ENCODE measurements at places on chromosomes 3 and 15.

DNA sequence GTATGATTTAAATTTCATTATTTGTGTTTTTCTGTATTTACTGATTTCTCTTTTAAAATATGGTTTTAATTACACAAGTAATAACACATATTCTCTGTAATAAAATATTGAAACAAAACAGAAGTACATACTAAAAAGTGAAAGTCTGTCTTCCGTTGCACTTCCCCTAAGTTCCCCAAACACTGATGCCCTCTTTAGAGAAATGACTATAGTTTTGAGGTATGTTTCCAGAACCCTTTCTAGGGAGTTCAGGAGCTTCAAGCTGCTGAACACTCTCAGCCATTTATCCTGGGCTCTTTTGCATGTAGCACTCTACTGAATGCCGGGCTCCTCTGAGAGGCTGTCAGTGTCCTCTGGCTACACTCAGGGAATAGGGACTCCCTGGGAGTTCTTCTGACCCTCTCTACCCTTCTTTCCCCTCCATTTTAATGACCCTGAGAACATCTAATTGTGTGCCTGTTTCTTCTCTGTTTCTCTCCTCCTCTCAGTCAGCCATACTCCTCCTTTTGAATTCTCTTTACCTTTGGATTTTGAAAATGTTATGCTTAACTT lies 60.4 kb upstream of the KCNAB1 start:
- no peak for DNase-seq

- no peak for DNase-seq
These were observed 27.5 kb downstream of the CCDC12 start for GRCh38 chr3:46948830-46949671.

GRCh38 chr3:112136046-112136445 lies 3.0 kb upstream of the GCSAM start:
- DNase-seq: no peak

- no peak for DNase-seq
These were observed 800.7 kb downstream of the NAALADL2 start for GRCh38 chr3:175659670-175660350.

DNA sequence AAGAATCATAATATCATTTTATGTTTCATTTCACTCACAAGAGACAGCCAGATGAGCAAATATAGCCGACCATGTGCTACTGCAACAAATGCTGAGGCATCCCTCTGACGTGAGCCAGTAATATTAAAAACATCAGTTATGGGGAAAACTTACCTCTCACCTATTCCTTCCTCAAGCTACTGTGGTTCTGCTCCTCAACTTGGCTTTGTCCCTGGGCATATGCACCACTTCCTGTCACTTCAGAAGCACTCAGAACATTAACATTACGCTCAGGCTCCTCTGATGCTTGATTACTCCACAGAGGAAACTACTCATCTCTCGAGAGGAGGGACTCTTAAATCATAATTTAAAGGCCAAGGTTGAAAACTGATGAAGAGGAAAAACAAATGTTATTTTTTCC lies 457.0 kb upstream of the ALCAM start:
- no peak for DNase-seq

DNA sequence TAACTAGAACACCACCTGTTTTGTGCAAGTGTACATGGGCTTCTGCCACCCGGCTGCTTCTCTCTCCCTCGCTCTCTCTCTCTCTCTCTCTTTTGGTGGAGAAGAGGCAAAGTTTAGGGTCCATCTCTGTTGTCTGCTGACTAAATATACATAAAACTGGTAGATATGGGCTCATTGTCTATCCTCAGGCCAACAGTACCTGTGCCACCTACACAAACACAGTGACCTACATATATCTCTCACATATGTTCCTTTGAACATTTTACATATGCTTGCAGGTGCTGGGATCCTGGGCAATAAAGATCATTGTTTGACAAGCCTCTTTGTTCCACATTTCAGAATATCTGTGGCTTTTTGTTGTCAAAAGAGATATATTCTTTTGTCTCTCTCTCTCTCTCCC lies 256.3 kb upstream of the KCNH8 start:
- no peak for DNase-seq

DNA sequence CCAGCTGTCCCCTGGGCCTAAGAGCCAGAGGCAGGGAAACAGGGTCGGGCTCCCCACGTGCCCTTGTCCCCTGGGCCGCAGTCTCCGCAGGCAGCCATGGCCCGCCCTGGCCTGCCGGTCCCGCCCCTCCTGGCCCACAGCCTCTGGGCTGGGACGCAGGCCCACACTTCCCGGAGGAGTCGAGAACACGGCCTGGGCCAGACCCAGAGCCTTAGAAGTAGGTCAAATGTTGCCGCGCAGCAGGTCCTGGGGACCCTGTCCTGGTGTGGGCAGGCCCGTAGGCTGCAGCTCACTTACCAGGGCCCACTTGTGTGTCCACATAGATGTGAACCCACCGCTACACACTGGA lies 4.3 kb upstream of the MYL3 start:
- no peak for DNase-seq

GRCh38 chr3:153284282-153284938 lies 122.4 kb downstream of the RAP2B start:
- DNase-seq: no peak

DNA sequence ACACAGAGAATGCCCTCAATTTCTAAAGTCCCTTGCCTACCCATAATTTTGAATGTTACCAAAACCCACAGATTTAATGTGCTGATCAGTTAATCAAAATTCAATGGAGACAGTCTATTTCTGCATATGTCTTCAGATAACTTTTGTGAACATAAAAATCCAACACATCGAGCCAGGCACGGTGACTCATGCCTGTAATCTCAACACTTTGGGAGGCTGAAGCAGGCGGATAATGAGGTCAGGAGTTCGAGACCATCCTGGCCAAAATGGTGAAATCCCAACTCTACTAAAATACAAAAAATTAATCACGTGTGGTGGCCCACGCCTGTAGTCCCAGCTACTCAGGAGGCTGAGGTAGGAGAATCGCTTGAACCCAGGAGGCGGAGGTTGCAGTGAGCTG lies 49.3 kb downstream of the PEAK1 start:
- no peak for DNase-seq

GRCh38 chr3:5735896-5736295 lies 548.4 kb downstream of the EDEM1 start:
- DNase-seq: no peak

Measured in D341Med (cell line).